Left ventricle myocardium superior (tissue), 1 donor: ENCODE measurements at places on chromosomes 7 and 10.
A peak's percentile ranks its signal among the peaks of the same experiment; 100 is the strongest.

- DNase-seq = no peak
Observed at GRCh38 chr10:34599026-34599795, 215.9 kb downstream of the PARD3 start.

DNA sequence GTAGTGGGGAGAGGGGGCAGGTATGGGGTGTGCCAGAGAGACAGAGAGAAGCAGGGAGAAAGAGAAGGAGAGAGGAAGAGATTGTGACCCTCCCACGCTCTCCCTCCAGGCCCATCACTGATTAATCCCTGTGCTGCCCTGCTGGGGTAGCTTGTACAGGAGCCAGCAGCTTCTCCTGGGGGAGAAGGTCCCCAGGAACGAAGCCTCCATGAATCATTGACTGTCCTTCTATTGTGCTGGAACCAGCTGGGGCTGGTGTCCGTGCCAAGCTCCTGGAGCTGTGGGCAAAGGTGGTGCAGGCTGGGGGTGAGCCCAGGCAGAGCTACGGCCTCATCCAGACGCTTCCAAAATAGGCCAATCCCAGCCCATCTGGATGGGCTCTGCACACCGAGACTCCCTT lies 20.9 kb downstream of the AQP1 start:
- no peak for DNase-seq

- no peak for DNase-seq
Observed at GRCh38 chr7:141674702-141675101, 27.3 kb downstream of the DENND11 start.

DNA sequence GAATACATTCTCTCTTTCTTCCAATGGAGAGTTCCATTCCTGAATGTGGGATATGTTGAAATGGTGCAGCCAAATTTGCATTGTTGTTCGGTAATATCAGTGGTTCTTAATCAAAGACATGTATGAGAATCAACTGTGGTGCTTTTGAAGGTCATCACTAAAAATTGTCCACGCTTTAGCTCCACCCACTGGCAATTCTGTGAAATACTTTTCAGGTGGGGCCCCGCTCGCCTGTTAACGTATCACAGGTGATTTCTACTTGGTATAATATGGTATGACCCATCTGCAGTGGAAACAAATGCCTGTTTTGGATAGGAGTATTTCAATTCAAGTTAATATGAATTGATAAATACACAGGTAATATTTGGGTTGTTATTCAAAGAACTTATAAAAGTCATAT lies 178.4 kb downstream of the NSUN6 start:
- peak; percentile 38 for DNase-seq

GRCh38 chr10:80289451-80290287 lies at the start of gene MAT1A:
Gene MAT1A, minus strand, starts transcription at chr10:80289658. Its CDS starts 235 bp downstream, at chr10:80289423.
- no peak for DNase-seq

GRCh38 chr10:113303544-113304146 lies 249.2 kb upstream of the HABP2 start:
- no peak for DNase-seq

DNA sequence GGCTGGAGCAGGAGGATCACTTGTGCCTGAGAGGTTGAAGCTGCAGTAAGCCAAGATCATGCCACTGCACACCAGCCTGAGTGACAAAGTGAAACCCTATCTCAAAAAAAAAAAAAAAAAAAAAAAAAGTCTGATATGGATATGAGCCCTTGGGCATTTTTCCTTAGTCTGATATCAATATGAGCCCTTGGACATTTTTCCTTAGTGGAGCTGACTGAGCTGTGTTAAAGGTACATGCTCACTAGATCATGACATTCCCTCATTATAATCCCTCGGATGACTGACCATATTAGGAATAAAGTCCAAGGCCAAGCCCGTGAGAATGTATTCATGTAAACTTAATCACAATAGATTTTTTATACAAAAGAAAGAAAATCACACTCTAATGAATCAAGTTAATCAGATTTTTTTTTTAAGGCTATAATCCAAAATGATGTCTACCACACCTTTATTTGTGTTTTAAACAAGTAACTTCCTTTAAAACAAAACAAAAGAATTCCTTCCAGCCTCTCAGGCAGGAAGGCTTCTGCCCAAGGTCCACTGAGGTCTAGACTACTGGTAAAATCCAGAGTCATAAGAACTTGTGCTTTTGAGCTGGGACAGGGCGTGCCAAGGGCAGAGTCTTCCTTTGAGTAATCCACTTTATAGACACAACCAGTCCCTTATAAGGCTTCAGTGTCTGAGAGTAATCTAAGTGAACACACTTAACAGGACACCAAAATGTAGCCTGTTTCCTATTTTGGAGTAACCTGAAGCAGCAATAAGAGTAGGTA lies 5.5 kb downstream of the PPA1 start:
- DNase-seq = no peak

- no peak for DNase-seq
Observed at GRCh38 chr10:131093795-131094366, 217.6 kb downstream of the TCERG1L start.
